Upper lobe of left lung (tissue), 6 donors: ENCODE measurements at places on chromosomes 16 and 17. TPM values are rescaled to one million over a fixed set of nuclear protein-coding genes. Genes with fewer than 3 reads are reported as not detected.

The MYL4 gene
- not detected for total RNA-seq

The CPHXL2 gene
- not detected for total RNA-seq

DNA sequence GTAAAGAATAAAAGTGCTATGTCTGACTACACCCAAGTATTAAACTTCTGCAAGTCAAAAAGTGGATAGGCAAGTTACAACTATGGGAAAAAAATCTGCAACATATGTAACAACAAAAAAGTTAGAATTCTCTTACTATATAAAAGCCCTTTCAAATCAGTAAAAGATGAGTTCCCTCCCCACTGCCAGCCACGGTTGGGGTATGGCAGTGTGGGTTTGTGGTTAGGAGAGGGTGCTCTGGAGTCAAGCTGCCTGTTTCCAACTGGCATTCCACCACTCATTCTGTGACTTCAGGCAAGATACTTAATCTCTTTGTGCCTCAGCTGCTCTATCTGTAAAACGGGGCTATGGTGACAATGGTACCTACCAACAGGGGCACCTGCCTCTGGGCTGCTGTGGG lies 26.6 kb upstream of the MFSD6L start:
- H3K4me1 ChIP-seq: no peaks in the 10 kb centered on the region
- no peak overlapping the region for H3K27ac ChIP-seq
- no peaks in the 10 kb centered on the region for H3K27me3 ChIP-seq
- DNase-seq: no peak

- no peak overlapping the region for H3K27ac ChIP-seq
- peaks cover 7% of the 10 kb centered on the region for H3K27me3 ChIP-seq
- no peaks in the 10 kb centered on the region for H3K36me3 ChIP-seq
Observed at GRCh38 chr17:34412965-34413441, 50.0 kb upstream of the CCL1 start.

- H3K27me3 ChIP-seq: peaks cover 4% of the 10 kb centered on the region
- H3K27ac ChIP-seq: no peak overlapping the region
- no peaks in the 10 kb centered on the region for H3K36me3 ChIP-seq
- peak overlapping the region; percentile 98 for H3K4me3 ChIP-seq
- no peak for DNase-seq
Observed at GRCh38 chr16:2473446-2473926, 1.4 kb upstream of the TBC1D24 start.

DNA sequence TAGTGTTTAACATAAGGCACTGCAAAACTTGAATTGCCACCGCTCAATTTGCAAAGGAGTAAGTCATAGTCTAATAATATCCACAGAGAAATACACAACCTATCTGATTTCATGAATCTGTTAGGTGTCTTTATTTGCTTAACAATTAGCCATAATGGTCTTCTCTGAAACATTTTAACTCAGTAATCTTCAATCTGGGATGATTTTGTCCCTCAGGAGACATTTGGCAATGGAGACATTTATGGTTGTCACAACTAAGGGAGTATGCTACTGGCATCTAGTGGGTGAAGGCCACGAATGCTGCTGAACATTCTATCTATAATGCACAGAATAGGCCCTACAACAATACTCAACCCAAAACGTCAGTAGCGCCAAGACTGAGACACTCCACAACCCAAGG lies 4.3 kb downstream of the UBE2G1 start:
- no peak overlapping the region for H3K4me3 ChIP-seq
- H3K4me1 ChIP-seq: peaks cover 50% of the 10 kb centered on the region
- H3K27me3 ChIP-seq: no peaks in the 10 kb centered on the region

DNA sequence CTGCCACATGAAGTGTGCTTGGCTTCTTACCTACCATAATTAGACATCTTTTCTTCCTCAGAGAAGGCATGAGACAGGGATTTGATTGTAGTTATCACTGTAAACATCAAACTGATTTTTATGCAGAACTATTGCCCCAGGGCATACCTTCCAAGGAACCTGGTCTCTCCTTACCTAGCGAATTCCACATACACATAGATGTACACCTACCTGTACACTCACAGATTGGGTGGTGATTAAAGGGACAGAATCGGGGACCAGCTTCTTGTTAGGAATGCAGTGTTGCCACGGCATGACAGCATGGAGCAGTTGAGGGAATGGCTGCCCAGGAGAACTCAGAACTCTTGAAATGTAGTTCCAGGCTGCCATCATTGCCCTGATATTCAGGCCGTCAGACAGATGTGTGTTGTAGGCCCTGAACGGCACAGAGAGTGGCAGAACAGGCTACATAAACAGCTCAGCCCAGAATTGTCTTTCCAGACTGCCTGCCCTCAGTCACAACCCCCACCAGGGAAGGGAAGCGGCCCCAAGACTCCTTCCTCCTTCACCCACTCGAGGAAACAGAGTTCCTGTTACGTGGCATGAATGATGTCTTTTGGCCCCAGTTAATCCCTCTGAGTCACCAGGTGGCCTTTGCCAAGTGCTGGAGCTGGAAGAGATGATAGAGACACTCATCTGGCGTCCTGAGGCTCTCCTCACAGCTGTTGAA lies 17.8 kb upstream of the NAGLU start:
- H3K4me3 ChIP-seq: no peak overlapping the region
- H3K4me1 ChIP-seq: peaks cover 69% of the 10 kb centered on the region
- no peak for DNase-seq
- H3K27ac ChIP-seq: peak overlapping the region; percentile 84
- H3K36me3 ChIP-seq: peaks cover 42% of the 10 kb centered on the region
- no peaks in the 10 kb centered on the region for H3K27me3 ChIP-seq

DNA sequence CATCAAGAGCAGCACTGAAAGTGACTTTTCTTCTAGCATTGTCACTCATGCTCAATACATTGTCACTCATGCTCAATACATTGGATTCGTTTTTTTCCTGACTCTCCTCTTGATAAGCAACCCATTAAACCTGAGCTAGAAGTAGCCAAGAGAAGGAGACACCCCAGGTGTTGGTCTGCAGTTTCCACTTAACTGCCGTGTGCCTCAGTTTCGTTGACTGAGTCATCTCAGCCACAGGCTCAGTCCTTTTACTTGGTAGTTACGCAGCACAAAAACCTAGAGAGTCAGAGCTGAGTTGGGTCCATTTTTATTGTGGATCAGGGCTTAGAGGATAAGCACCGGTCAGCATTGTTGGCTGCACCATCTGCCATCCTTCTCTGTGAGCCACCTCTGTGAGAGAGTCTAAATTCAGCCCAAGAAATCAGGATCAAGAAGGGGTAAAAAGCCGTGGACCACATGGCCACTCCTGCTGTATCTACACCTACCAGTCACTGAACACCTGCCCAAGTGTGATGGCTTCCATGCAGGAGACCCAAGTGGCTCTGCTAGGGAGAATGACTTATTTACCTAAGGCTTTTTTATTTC lies 11.3 kb downstream of the GINS2 start:
- H3K27ac ChIP-seq: no peak overlapping the region
- peaks cover 16% of the 10 kb centered on the region for H3K36me3 ChIP-seq
- peaks cover 9% of the 10 kb centered on the region for H3K4me1 ChIP-seq
